NCI-H510A treated with DMSO at 0.1 percent for 48 hours (cell line): ENCODE measurements at places on chromosomes 12 and 14.

GRCh38 chr12:100675432-100675831, 101.9 kb downstream of the GAS2L3 start:
- peak; percentile 6 for DNase-seq

GRCh38 chr14:105165134-105165704, 3.4 kb downstream of the JAG2 start:
- peak; percentile 94 for DNase-seq

GRCh38 chr14:70130482-70130881, 58.3 kb downstream of the SLC8A3 start:
- no peak for DNase-seq

GRCh38 chr12:52691076-52691840, 11.1 kb upstream of the KRT1 start:
- peak; percentile 55 for DNase-seq

- DNase-seq = no peak
These were observed 369.6 kb downstream of the ATP23 start for GRCh38 chr12:58310809-58311622.

DNA sequence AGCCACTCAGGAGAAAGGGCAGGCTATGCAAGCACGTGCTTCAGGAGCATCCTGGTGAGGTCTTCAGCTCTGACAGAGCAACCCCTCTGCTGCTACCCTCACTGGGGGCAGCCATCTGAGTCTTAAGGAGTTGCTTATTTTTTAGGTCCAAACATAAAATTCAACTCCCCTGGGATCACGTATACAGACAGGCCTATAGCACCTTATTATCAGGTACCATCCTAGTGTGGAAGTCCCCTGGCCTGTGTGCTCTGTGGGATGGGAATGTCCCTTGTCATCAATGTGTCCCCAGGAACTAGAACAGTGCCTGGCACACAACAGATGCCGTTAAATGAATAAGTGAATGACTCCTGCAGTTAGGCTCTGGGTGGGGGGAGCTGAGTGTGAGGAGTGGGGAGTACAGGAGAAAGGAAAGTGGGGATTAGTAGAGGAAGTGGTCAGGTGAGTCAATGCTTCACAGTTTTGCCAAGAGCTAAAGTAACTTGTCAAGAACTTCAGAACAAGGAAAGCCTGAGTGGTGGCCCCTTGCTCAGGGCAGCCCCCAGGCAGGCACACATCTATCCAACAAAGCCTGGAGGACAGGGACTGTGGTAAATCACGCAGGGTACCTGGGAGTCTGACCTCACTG, 33.5 kb downstream of the DAD1 start:
- DNase-seq = no peak

- no peak for DNase-seq
These were observed 16.4 kb downstream of the HNF1A start for GRCh38 chr12:120994589-120995337.

GRCh38 chr12:91210618-91211017, 28.0 kb upstream of the DCN start:
- DNase-seq = no peak

DNA sequence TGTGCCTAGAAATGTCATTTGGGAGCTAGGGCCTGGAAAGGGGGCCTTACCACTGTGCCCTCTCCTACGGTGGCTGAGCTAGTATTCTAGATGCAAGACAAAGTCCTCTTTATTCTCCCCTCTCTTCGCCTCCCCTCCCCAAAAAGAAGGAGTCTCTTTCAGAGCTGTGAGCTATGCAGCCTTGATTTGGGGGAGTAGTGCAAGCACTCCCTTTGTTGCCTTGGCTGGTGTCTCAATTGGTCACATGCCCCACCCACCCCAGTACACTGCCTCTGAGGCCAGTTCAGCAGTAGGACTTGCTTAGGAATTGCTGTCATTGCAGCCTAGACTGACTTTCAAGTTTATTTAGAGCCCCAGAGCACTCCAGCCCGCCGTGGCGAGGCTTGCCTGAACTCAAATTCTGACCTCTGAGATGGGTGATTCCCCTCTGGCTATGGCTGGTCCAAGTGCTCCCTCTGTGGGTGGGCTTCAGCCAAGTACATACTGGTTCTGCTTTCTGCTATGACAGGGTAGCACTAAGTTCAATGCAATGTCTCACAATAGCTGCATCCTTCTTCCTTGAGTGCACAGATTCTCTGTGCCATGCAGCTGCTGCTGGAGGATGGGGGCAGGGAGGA, 37.0 kb upstream of the FBXO33 start:
- DNase-seq = no peak
